ENCODE measurements at places on chromosomes 1 and 21.

GRCh38 chr1:236397173-236397759 is 3.2 kb downstream of the EDARADD start:
- DNase-seq = no peak

DNA sequence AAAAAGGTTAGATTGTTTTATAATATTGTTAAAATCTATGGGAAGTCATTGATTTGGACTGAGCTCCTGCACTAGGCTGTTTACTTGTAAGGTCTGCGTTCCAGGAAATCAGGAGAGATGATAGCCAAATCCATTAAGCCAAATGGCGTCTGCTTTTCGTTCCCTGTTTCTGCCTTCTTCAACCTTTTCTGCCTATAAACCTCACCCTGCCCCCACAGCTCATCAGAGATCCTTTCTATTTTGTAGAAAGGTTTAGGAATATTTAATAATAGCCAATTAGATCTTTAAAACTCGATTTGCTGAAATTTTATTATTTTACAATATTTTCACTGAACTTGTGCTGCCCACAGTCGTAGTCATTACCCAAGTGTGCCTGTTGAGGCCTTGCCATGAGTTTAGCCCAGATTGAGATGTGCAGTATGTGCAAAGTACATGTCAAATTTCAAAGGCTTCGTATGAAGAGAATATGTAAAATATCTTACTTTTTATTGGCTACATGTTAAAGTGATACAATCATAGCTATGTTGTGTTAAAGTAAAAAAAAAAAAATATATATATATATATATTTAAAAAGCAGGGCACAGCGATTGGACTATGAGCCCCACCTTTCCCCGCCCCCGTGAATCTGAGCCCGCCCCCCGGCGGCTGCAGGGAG is 444 bp upstream of the IARS2 start:
- no peak for DNase-seq

DNA sequence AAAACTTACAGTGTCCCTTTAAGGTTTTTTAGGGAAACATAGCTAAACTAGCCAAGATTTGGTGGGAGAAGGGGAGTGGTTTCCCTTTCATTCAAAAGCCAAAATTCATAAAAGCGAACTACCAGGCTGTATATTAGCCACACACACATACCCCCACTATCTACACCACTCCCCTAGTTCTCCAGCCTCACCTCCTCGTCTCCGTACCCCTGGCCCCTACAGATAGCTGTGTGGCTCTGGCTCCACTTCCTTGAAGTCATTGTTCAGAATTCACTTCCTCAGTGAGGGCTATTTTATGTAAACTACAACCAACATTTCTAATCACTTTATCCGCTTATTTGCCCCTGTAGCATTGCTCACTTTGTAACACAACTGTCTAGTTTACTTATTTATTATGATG is 5.3 kb upstream of the DPH5 start:
- no peak for DNase-seq

DNA sequence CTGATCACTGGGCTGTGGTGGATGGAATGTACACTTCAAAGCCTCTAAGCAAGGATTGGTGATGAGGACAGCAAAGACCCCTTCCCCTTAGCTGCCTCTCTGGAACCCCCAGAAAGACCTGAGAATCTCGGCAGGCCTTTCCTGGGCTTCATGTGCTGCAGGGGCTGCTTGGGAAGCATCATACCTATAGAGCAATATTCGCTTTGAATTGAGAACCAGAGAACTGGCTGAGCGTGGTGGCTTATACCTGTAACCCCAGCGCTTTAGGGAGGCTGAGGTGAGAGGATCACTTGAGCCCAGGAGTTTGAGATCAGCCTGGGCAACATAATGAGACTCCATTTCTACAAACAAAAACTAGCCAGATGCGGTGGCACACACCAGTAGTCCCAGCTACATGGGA is 22.0 kb downstream of the CSF1 start:
- DNase-seq = no peak

DNA sequence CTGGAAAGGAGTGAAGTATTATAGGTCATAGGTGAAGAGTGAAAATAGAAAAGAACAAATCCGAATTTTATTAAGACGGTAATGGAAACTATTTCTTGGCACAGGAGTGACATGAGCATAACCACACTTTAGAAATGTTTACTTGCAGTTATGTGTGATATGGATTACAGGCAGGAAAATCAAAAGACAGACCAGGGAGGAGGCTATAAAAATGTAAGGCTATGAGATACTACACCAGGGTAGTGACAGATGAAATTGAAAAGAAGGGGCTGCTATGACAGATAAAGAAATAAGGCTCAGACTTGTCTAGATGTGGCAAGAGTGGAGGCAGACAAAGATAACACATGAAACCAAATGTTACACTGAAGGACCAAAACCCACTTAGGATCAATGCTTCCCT is 31.7 kb downstream of the GPATCH2 start:
- DNase-seq = no peak

Measured in activated CD8-positive, alpha-beta memory T cell treated with anti-CD3 and anti-CD28 coated beads for 1 hour (primary cell).